ENCODE measurements at places on chromosomes 1 and 21. TPM values are rescaled to one million over a fixed set of nuclear protein-coding genes. Genes with fewer than 3 reads are reported as not detected.

GRCh38 chr1:96999191-96999590 is 277.6 kb downstream of the PTBP2 start:
- DNase-seq = peak; percentile 65

- DNase-seq = no peak
Observed at GRCh38 chr1:8461351-8462110, 143.6 kb downstream of the SLC45A1 start.

DNA sequence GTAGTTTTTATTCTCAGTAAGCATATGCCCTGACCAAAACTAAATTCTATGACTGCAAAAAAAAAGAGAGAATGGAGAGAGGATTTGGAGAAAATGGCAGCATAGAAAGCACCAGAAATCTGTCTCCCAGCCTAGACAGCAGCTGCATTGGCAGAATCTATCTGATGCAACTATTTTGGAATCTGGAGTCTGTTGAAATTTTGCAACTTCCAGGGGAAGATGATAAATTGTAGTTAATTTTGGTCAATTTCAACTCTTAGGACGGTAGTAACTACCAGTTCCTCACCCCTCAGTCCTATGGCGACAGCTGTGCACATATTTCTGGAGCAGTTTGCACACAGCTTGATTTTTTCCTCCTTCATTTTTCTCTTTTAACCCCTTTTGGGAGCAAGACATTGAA is 10.9 kb downstream of the EXO5 start:
- DNase-seq = no peak

GRCh38 chr1:7218210-7218832 is 433.1 kb downstream of the CAMTA1 start:
- peak; percentile 63 for DNase-seq

- DNase-seq = peak; percentile 54
Observed at GRCh38 chr1:91555074-91555730, 54.6 kb downstream of the CDC7 start.

- peak; percentile 94 for DNase-seq
Observed at GRCh38 chr1:169363046-169363730, 4.4 kb downstream of the NME7 start.

DNA sequence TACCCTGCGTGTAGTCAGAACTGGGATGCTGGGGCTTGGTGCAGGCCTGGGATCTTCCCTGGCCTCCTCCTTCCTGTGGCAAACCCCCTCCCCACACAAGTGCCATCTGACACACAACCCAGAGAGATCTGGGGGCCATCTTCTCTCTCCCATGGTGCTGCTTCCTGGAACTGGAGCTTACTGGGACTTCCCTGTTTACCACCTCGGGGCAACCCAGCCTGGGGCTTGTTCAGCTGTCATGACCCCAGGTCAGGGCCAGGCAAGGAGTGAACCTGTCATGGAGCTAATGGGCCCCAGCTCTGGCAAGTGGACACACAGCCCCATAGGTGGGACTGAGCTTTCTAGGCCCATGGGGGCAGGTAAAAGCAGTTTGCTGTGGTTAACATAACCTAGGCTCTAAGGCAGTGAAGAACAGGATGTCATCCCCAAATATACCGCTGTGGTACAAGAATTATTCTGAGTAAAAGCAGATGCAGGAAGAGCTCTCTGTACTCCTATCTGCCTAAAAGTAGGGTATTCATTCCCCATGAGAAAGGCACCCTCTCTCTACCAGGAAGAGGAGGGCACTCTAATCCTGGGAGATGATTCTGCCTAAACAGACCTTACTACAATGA is 2.4 kb downstream of the TRIM11 start:
- no peak for DNase-seq

GRCh38 chr1:190413142-190413541 is 64.5 kb downstream of the BRINP3 start:
- DNase-seq = no peak

DNA sequence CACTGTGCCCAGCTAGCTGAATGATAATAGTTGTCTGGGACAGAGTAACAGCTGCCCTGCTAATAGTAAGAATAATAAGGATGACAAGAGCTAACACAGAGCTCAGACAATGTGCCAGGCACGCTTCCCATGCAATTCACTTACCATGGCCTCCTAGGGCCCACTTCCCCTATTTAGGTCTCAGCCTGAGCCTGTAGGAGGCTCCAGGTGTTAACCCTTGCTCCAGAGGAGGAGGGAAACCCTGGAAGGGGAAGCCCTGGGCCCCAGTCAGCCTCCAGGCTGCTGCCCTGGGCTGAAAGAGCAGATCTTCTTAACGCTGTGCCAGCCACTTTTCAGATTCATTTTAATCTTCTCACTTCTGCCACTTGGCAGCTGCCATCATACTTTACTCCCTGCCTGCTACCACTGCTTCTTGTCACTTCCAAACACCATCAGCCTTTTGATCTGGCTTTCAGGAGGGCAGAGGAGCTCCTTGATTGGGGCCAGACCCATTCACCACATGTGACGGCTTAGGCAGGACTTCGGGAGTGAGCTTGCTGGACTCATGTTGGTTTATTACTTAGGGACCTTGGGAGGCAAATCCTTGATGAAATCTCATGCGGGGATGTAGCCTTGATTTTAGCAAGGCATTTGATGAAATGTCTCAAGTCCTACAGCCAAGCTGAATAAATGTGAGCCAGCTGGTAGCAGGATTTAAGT is 66.7 kb upstream of the PARP1 start:
- DNase-seq = no peak

DNA sequence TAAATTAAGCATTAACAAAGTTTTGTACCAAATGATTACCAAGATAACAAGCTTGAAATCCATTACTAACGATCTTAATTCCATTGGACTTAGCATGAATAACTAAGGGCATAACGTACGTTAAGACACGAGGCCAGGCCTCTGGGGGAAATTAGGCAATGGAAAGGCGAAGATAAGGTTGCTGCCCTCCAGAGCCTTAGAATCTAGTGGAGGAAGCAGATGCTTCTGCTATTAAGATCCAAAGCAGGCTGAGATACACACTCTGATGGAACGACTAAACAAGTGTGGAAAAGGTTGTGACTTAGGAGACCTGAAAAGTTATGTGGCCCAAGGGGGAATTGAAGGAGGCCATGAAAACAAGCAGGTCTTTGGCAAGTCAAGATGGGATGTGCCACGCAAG is 6.0 kb downstream of the AKNAD1 start:
- no peak for DNase-seq

ZFP69B gene
- 6.8 TPM for total RNA-seq

LRRC42 gene
- 47.5 TPM for total RNA-seq

TINAGL1 gene
- total RNA-seq = 0.56 TPM

CRABP2 gene
- total RNA-seq = 6.1 TPM

DNAJC28 gene
- 1.4 TPM for total RNA-seq

H6PD gene
- 9.3 TPM for total RNA-seq
